ENCODE measurements at places on chromosomes 12 and 14. TPM values are rescaled to one million over a fixed set of nuclear protein-coding genes. Genes with fewer than 3 reads are reported as not detected.
A peak's percentile ranks its signal among the peaks of the same experiment; 100 is the strongest.

AMDHD1 gene
- not detected for total RNA-seq

RNFT2 gene
- 3.6 TPM for total RNA-seq

UBE2N gene
- total RNA-seq, result 31.0 TPM

PTPRO gene
- total RNA-seq, result 1.3 TPM

OR6C1 gene
- total RNA-seq, result not detected

ENDOU gene
- 0.42 TPM for total RNA-seq

- peaks cover 15% of the 10 kb centered on the region for H3K4me1 ChIP-seq
- peaks cover 9% of the 10 kb centered on the region for H3K27me3 ChIP-seq
- H3K27ac ChIP-seq, result no peak overlapping the region
- H3K4me3 ChIP-seq, result no peak overlapping the region
- DNase-seq, result no peak
- no peaks in the 10 kb centered on the region for H3K36me3 ChIP-seq
These were observed 4.9 kb downstream of the PTGER2 start for GRCh38 chr14:52318826-52319645.

- no peaks in the 10 kb centered on the region for H3K4me1 ChIP-seq
- no peaks in the 10 kb centered on the region for H3K27me3 ChIP-seq
- DNase-seq, result no peak
- no peaks in the 10 kb centered on the region for H3K36me3 ChIP-seq
- H3K4me3 ChIP-seq, result no peak overlapping the region
These were observed 44.7 kb downstream of the KLRG1 start for GRCh38 chr12:9034095-9034494.

DNA sequence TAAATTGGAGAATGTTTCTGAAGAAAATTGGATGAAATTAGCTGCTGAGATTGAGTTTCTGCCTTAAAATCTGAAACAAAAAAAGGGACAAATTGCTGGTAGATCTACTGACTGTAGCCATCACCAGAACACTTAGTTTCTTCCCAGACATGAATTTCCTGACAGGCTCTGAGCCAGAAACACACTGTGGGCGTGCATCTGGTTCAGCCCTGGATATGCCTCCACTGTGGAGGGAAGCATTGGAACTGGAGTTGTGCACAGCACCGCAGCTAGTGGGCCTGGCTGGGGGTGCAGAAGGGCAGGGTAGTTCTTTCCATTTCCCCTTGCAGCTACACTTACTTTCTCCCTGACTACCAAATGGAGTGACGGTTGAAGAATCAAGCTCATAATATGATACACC lies 31.2 kb downstream of the CREBL2 start:
- no peak overlapping the region for H3K27ac ChIP-seq
- no peaks in the 10 kb centered on the region for H3K27me3 ChIP-seq
- H3K36me3 ChIP-seq, result peaks cover 5% of the 10 kb centered on the region
- DNase-seq, result no peak

GRCh38 chr14:51516706-51517395 lies 134.9 kb upstream of the FRMD6 start:
- no peak for DNase-seq
- no peak overlapping the region for H3K4me3 ChIP-seq
- no peaks in the 10 kb centered on the region for H3K36me3 ChIP-seq

GRCh38 chr12:12925388-12925787 lies 26.6 kb downstream of the GPRC5D start:
- H3K4me1 ChIP-seq, result no peaks in the 10 kb centered on the region
- DNase-seq, result no peak
- H3K36me3 ChIP-seq, result no peaks in the 10 kb centered on the region
- no peak overlapping the region for H3K27ac ChIP-seq

- no peaks in the 10 kb centered on the region for H3K36me3 ChIP-seq
- H3K27me3 ChIP-seq, result no peaks in the 10 kb centered on the region
- peak overlapping the region; percentile 88 for H3K4me3 ChIP-seq
- peaks cover 15% of the 10 kb centered on the region for H3K4me1 ChIP-seq
- peak overlapping the region; percentile 96 for H3K27ac ChIP-seq
These were observed 32.2 kb downstream of the MIA2 start for GRCh38 chr14:39265806-39266524.

DNA sequence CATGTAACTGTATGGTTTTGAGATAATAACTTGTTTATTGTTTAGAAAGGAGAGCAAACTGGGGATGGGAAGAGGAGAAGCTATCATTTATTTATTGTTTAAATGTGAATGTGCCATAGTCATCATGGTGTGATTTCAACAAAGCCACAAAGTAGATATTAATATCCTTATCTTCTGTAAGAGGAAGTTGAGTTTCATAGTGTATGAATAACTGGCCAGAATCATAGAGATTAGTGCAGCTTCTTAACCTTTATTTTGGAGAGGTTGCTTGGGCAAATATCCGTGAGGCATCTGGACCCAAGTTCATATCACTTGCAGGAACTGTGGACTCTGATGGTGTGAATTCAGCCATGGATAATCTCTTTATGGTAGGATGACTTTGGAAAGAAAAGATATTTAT lies 26.8 kb upstream of the LYZ start:
- DNase-seq, result no peak
- H3K27me3 ChIP-seq, result no peaks in the 10 kb centered on the region
- H3K36me3 ChIP-seq, result no peaks in the 10 kb centered on the region
- H3K4me3 ChIP-seq, result no peak overlapping the region
- H3K27ac ChIP-seq, result no peak overlapping the region

- H3K4me1 ChIP-seq, result no peaks in the 10 kb centered on the region
- no peak overlapping the region for H3K4me3 ChIP-seq
- DNase-seq, result no peak
- H3K27ac ChIP-seq, result no peak overlapping the region
- no peaks in the 10 kb centered on the region for H3K27me3 ChIP-seq
- H3K36me3 ChIP-seq, result peaks cover 33% of the 10 kb centered on the region
These were observed 4.9 kb upstream of the NOP2 start for GRCh38 chr12:6573001-6573400.

GRCh38 chr12:67299526-67299925 lies 30.4 kb downstream of the CAND1 start:
- H3K27ac ChIP-seq, result no peak overlapping the region
- H3K4me3 ChIP-seq, result no peak overlapping the region
- H3K27me3 ChIP-seq, result no peaks in the 10 kb centered on the region
- peaks cover 6% of the 10 kb centered on the region for H3K4me1 ChIP-seq
- no peak for DNase-seq

DNA sequence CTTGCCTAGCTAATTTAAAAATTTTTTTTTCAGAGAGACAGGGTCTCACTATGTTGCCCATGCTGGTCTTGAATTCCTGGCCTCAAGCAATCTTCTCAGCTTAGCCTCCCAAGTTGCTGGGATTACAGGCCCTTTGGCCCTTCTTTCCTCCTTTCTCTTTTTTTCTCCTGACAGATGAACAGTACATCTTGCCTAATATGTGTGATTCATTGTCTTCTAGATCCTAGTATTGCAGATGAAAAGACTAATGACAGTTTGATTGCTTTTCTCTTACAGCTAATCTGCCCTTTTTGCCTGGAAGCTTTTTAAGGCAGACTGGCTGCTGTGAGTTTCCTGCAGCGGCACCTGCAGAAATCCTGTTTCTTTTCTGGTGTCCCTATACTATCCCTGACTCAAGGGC lies 12.0 kb downstream of the DEPDC4 start:
- H3K27ac ChIP-seq, result no peak overlapping the region
- DNase-seq, result no peak
- H3K4me1 ChIP-seq, result no peaks in the 10 kb centered on the region
- H3K27me3 ChIP-seq, result no peaks in the 10 kb centered on the region
- no peaks in the 10 kb centered on the region for H3K36me3 ChIP-seq
- H3K4me3 ChIP-seq, result no peak overlapping the region

GRCh38 chr14:20327005-20327869 lies 5.8 kb downstream of the CCNB1IP1 start:
- H3K27ac ChIP-seq, result no peak overlapping the region
- H3K27me3 ChIP-seq, result no peaks in the 10 kb centered on the region
- no peaks in the 10 kb centered on the region for H3K4me1 ChIP-seq
- DNase-seq, result no peak

DNA sequence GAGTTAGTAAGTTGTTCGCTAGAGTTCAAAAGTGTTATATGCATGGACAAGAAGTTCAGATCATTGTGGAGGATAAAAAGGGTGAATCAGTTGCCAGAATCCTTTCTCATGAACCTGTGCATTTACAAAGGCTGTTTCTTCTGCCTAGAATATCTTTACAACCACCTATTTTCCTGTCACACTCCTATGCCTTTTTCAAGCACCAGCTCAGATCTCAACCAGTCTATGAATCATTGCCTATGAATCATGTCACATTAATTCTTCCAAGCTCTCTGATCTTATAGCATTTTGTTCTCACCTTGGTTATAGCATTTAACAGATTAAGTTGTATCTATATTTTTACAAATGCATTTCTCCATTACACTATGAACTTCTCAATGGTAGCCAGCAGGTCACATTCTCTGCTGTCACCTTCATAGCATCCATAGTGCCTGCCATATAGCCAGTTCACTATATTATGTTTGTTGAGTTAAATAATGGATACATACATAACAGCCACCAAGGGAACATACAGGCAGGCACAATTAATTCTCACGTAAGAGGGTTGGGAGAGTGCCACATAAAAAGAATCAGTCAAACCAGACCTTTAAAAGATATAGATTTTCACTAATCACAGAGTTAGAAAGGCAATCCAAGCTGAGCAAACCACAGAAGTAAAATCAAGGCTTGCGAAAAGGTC lies 573.0 kb downstream of the FOXG1 start:
- H3K36me3 ChIP-seq, result no peaks in the 10 kb centered on the region
- no peak overlapping the region for H3K27ac ChIP-seq
- H3K27me3 ChIP-seq, result no peaks in the 10 kb centered on the region
- no peak for DNase-seq
- no peaks in the 10 kb centered on the region for H3K4me1 ChIP-seq

DNA sequence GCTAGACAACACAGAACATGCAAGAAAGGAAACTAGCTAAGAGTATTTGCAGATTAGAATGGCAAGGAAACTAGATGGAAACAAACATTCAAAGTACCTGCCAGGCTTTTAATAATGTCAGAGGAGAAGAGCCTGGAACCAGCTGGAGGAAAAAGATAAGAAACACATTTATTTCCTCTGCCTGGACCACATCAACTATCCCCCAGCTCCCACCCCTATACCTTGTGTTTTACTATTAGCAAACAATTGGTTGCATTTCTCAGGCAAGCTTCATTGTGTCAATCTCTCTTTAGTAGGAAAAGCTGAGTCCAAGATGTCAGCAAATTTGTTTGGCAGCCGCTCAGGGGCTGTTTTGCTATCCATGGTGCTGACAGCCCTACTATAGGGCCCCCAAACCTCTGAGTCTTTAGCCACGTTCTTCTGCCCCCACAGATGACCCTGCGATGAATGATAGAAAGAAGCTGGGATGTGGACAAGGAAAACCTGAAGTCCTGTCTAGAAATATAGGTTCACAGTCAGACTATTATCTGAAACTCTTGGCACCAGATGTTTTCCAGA lies 11.6 kb upstream of the SYNDIG1L start:
- no peaks in the 10 kb centered on the region for H3K4me1 ChIP-seq
- H3K4me3 ChIP-seq, result no peak overlapping the region
- H3K27me3 ChIP-seq, result no peaks in the 10 kb centered on the region
- DNase-seq, result no peak
- no peaks in the 10 kb centered on the region for H3K36me3 ChIP-seq

DNA sequence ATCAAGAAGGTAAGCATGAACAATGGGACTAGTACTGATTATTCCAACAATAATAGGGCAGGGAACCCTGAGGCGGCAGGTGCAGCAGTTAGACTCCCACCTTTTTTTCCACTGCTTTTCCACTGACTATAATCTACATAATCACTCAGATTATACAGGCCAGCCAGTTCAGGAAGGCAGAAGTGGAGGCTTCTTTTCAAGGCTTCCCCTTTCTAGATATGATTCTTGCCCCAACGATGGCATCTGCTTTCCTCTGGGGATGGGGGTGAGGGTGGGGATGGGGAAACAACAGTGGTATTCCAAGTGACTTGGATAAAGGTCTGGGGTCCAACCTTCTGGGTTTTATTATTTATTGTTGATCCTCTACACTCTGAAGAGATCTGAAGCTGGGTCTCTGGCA lies 331 bp downstream of the NCKAP1L start:
- no peaks in the 10 kb centered on the region for H3K36me3 ChIP-seq
- H3K4me3 ChIP-seq, result peak overlapping the region; percentile 43
- H3K4me1 ChIP-seq, result no peaks in the 10 kb centered on the region
- H3K27ac ChIP-seq, result no peak overlapping the region
- no peaks in the 10 kb centered on the region for H3K27me3 ChIP-seq

GRCh38 chr12:42298887-42299286 lies 27.0 kb downstream of the ZCRB1 start:
- no peak overlapping the region for H3K4me3 ChIP-seq
- H3K36me3 ChIP-seq, result no peaks in the 10 kb centered on the region
- H3K4me1 ChIP-seq, result no peaks in the 10 kb centered on the region
- H3K27ac ChIP-seq, result no peak overlapping the region
- DNase-seq, result no peak

DNA sequence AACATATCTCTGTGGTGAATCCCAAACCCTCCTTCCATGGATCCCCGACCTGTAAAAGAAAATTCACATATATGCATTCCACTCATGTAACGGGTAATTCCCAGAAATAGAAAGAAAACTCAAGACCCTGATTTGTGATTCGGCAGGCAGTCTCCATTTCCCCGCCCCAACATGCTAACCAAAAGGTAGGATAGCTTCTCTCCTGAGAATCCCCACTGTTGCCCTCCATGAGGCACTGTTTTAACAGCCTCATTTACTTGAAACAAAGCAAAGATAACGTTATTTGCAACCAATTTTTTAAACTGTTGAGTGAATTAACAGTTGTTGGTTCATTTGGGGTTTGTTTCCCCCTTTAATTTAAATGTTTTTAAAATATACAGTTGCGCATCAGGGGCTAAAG lies 774 bp upstream of the SLC2A13 start:
- peak overlapping the region; percentile 76 for H3K4me3 ChIP-seq
- H3K27me3 ChIP-seq, result no peaks in the 10 kb centered on the region
- H3K4me1 ChIP-seq, result peaks cover 25% of the 10 kb centered on the region
- no peak for DNase-seq

DNA sequence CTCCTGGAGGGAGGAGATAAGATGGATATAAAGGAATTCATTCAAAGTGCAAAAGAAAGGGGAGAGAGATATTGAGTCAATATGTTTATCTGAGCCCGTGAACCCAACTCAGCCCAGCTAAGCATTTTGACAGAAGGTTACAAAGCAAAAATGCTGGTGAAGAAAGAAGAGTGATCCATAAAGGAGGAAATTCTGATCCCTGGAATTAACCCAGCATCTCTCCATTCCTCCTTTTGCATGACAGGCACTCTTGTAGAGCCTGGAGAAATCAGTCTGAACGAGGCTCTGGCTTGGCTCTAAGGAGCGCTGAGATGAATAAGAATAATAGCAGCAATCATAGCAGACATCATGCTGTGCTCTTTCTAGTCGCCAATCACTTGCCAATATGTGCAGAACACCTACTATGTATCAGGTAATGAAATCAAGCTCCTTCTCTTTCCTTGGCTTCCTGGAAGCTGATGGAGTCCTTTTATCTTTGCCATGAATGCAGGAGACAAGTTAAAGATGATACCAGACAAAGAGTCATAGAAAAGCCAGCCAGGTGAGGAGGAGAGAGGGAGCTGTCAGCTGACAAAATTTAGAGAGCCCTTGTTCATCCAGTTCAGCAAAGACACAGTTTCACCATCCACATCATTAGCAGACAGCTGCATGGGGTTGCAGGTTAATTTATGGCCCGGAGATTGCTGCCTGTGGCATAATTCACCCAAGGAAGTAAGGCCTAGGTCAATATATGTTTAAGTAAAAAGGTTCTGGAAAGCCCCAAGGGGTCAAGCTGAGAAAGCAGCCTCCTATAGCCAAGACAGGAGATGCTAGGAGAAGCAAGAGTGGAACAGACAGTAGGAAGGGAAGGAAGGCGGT lies 476.5 kb upstream of the TBX3 start:
- no peaks in the 10 kb centered on the region for H3K36me3 ChIP-seq
- no peaks in the 10 kb centered on the region for H3K4me1 ChIP-seq
- no peak overlapping the region for H3K4me3 ChIP-seq
- H3K27ac ChIP-seq, result no peak overlapping the region
